Stimulated activated CD4-positive, alpha-beta T cell treated with anti-CD3 and anti-CD28 coated beads, Interleukin-2, amount 100 ng/mL, for 24 hours (primary cell): ENCODE measurements at places on chromosomes 5 and 9.

DNA sequence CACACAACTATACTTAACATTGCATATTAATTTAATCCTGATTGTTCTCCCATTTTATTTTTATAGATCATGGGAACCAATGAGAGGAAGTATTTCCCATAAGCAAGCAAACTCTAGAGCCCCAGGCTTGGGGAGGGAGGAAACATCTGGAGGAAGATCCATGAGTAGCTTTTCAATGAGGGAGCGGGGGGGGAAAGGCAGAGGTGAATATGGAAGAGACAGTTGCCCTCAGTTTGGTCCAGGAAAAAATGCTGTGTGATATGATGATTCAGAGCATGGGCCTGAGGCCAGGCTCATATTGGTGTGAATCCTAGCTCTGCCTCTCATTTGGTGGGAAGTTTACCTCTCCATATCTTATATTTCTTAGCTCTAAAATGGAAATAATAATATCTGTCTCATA, 42.2 kb upstream of the ALDOB start:
- no peak for DNase-seq

- DNase-seq = no peak
Observed at GRCh38 chr5:160339406-160340130, 27.2 kb upstream of the CCNJL start.

- DNase-seq = no peak
Observed at GRCh38 chr5:37254581-37254980, 5.4 kb upstream of the CPLANE1 start.

- no peak for DNase-seq
Observed at GRCh38 chr5:110957934-110958333, 113.6 kb upstream of the TSLP start.

- no peak for DNase-seq
Observed at GRCh38 chr5:114977979-114978573, 191.6 kb downstream of the TRIM36 start.

GRCh38 chr5:14386884-14387624, 194.5 kb upstream of the OTULINL start:
- DNase-seq = no peak

GRCh38 chr5:78496373-78496772, 136.0 kb downstream of the SCAMP1 start:
- DNase-seq = no peak

GRCh38 chr9:114288193-114289091, 34.5 kb upstream of the ORM1 start:
- no peak for DNase-seq
